Stimulated activated CD4-positive, alpha-beta T cell treated with anti-CD3 and anti-CD28 coated beads, Interleukin-2, amount 100 ng/mL, for 24 hours (primary cell): ENCODE measurements at places on chromosomes 7 and 10.
A peak's percentile ranks its signal among the peaks of the same experiment; 100 is the strongest.

DNA sequence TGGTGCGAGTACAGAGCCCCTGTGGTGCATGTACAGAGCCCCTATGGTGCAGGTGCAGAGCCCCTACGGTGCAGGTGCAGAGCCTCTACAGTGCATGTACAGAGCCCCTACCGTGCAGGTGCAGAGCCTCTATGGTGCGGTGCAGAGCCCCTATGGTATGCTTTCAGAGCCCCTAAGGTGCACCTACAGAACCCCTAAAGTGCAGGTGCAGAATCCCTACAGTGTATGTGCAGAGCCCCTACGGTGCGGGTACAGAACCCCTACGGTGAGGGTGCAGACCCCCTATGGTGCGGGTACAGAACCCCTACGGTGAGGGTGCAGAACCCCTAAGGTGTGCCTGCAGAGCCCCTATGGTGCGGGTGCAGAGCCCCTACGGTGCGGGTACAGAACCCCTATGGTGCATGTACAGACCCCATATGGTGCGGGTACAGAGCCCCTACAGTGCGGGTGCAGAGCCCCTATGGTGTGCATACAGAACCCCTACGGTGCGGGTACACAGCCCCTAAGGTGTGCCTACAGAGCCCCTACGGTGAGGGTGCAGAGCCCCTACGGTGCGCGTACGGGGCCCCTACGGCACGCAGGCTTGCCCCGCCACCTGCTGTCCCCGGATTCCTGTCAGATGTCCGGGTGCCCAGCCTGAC lies 53.5 kb downstream of the MGMT start:
- DNase-seq, result no peak

- DNase-seq, result no peak
Measured at GRCh38 chr7:87398446-87398845, 53.0 kb downstream of the CROT start.

DNA sequence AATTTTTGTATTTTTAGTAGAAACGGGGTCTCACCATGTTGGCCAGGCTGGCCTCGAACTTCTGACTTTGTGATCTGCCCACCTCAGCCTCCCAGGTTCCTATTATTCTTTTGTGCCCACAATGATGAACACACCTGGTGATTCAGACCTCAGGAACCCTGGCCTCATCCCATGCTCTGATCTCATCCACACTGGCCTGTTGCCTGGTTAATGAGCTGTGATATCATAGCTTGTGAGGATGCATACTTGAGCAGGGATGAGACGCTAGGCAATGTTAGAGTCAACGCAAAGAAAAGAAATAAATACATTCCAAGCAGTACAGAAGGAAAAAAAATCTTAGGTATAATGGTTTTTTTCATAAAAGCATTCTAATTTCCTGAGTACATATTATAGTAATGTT lies 82.4 kb upstream of the RNF32 start:
- no peak for DNase-seq

- peak; percentile 34 for DNase-seq
Measured at GRCh38 chr10:24901686-24902399, 50.6 kb downstream of the PRTFDC1 start.

DNA sequence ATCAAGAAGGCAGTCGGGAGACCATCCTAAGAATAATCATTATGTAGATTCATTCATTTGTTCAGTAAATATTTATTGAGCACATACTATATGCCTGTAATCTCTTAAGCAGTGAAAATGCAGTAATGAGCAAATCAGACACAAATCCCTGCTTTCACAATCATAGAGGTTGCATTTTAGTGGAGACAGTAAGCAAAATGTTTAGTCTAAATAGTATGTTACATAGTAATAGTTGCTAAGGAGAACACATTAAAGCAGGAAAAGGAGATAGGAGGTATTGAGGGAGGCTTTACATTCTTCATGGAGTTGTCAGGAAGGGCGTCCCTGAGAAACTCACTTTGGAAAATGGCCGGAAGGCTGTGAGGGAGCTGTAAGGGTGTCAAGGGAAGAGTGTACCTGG lies 79.9 kb downstream of the CDK14 start:
- DNase-seq, result no peak
